Right renal cortex interstitium (tissue), 3 donors: ENCODE measurements at places on chromosomes 16 and 17.

- DNase-seq: no peak
Observed at GRCh38 chr16:55938126-55938525, 63.0 kb upstream of the CES5A start.

GRCh38 chr17:79441356-79442160 is 169.3 kb downstream of the RBFOX3 start:
- DNase-seq: no peak

GRCh38 chr17:45752246-45752645 is 31.9 kb upstream of the CRHR1 start:
- DNase-seq: no peak

DNA sequence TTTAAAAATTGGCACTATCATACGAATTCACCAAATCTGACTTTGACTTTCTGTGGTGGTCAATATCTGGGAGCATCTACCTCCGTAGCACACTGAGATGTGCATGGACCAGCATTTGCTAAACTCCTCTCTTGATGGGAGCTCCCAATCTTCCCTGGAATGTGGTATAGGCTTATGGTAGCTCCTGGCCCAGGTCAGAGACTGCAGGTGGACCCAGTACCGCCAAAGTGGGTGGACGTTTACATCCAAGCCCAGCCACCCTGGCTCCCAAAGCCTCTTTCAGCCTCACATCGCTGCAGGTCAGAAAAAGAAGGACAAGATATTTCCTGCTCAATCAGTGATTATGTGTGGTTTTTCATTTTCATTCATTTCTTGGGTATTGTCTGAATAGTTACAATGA is 43.1 kb upstream of the NKD1 start:
- DNase-seq: no peak

DNA sequence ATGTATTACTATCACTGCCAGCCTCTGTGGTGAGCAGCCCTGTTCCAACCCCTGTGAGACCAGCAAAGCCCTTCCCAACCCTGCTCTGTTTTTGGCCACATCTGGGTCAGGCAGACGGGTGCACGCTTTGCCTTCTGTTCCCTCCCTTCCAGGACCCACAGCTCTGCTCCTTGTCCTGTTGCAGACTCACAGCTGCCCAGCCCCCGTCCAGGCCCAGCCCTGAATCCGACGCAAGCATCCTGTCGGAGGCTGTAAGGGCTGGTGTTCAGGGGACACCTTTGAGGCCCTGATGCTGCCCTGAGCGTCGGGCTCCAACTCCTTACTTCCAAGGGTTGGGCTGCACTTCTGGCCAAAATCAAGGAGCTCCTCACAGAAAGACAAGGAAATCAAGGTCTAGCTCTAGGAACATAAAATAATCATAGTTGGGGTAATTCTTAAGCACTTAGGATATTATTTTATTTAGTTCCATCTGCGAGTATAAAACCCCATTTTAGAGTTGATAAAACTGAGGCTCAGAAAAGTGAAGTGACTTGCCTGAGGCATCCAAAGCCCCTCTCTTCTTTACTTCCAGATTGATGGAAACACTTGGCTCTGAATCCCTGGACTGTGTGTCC is 14.3 kb upstream of the SRCIN1 start:
- no peak for DNase-seq

- no peak for DNase-seq
Observed at GRCh38 chr16:83301971-83302370, 505.8 kb upstream of the HSBP1 start.

GRCh38 chr16:48559462-48560211 is 50.3 kb downstream of the N4BP1 start:
- DNase-seq: no peak

DNA sequence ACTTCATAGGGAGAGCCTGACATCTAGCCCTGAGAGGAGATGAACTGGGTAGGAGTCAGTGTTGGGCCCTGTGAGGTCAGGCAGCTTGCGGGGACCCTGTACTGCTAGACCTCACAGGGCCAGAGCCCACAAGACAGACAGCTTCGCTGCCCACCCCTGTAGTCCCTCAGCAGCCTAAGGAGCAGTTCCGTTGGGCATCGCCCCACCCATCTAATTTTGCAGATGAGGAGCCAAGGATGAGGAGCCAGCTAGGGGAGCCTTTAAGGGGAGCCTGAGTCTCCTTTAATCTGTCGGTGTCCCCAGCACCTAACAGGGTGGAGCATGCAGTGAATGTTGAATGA is 755 bp upstream of the TUFM start:
- DNase-seq: no peak

DNA sequence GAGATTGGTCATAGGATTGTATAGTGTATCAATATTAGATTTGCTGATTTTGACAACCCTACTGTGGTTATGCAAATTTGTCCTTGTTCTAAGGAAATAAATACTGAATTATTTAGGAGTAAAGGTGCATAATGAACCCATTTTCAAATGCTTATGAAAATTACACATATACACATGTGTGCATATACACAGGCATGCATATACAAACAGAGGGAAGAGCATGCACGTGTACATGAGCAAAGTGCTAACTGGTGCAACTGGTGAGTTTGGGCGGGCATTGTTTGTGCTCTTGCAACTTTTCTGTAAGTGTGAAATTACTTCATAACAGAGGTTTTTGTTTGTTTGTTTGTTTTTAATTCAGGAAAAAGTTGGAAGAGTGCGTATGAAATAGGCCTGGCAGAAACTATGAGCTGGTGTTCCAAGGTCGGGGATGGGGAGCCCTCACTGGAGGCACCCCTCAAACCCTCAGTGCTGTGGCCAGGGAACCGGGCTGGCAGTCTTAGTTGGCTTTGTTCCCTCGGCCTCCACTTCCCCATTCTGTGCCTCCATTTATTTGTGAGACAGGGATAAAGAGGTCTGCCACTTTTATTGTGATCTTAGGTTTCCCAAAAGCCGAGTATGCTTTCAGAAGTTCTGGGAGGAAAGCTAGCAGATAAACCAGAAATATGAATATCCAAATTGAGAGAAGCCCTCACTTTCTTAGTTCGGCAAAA is 5.8 kb downstream of the DEXI start:
- DNase-seq: no peak

- DNase-seq: no peak
Observed at GRCh38 chr17:43897831-43898230, 9.5 kb downstream of the MPP2 start.

DNA sequence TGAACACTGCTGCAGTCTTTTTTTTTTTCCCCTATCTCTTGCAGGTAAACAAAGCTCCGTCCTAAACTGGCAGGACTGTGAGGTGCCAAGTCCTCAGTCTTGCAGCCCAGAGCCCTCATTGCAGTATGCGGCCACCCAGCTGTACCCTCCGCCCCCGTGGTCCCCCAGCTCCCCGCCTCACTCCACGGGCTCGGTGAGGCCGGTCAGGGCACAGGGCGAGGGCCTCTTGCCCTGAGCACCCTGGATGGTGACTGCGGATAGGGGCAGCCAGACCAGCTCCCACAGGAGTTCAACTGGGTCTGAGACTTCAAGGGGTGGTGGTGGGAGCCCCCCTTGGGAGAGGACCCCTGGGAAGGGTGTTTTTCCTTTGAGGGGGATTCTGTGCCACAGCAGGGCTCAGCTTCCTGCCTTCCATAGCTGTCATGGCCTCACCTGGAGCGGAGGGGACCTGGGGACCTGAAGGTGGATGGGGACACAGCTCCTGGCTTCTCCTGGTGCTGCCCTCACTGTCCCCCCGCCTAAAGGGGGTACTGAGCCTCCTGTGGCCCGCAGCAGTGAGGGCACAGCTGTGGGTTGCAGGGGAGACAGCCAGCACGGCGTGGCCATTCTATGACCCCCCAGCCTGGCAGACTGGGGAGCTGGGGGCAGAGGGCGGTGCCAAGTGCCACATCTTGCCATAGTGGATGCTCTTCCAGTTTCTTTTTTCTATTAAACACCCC is 13.8 kb downstream of the IL34 start:
- no peak for DNase-seq

DNA sequence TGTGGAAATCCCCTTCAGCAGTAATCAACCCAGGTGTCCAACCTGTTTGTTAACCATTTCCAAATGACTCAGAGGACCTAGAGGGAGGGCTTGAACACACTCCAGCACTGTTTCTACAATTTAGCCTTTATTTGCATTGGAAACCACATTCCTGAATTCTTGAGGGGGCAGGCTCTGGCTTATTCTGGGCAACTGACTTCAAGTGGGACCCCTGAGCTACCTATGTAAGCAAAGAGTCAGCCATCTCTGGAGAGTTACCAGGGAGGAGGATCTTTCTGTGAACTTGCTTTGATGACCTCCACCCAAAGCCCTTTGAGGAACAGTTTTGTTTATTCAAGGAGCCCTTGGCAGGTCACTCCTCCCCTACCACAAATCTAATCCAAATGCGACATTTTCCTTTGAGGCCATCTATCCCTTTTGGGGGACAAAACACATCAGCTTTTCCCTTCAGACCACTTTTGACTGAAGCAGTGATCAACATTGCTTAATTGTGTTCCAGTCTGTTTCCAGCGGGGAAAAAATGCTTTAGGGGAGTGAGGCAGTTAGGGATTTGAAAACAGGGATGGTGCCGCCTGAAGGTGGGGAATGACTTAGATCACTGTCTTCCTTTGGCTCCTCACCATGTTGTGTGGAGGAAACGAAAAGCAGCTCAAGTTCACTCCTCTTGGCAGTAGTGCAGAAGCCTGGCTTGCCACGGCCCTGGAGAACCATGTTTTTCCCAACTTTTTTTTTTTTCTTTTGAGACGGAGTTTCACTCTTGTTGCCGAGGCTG is 46.2 kb downstream of the TUBD1 start:
- no peak for DNase-seq

DNA sequence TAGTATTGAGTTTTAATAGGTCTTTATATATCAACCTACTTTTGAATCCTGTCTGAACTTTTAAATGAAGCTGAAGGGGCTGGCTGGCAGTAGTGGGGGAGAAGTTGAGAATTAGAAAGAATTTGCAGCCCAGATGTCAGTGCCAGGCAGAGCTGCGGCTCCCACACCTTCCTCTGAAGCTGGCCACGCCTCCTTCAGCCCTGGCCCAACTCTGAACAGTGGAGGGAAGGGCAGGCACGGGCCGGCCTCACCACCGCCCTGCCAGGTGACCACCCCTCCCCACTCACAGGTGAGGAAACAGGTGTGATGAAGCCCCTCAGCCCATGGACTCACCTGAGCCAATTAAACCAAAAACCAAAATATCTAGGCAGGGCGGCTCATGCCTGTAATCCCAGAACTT is 87.0 kb downstream of the MGAT5B start:
- DNase-seq: no peak

DNA sequence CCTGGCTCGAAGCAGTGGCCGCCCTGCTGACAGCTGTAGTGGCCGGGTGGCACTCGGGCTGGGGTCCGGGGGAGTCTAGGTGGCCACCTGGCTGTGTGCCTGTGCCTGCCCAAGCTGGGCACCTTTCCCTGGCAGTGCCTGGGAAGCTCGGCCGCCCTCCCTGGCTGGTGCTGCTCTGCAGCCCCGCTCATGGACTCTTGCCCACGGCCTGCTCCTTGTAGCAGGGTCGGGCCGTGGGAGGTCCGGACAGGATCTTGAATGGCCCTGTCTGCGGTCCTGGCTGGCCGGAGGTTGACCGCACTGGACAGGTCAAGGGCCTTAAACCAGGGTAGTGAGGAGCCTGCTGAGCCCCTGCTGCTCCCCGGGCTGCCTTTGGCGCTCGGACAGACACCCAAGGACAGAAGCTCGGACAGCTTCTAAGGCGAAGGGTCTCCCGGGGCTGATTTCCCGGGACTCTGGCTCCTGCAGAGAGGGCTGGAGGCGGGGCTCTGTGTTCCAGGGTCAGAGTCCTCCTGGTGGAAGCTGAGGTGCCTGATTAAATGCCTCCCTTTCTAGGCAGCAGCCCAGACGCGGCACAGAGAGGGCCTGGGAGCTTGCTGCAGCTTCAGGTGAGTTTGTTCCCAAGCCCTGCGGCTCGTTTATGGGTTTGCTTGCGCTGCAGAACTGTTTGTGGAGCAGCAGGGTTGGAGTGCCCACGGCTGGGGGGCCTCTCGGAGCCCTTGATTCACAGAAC is 6.0 kb downstream of the CAPN15 start:
- DNase-seq: no peak

- no peak for DNase-seq
Observed at GRCh38 chr16:84631153-84631466, 13.2 kb upstream of the COTL1 start.

- no peak for DNase-seq
Observed at GRCh38 chr16:50593410-50594150, 45.4 kb downstream of the NKD1 start.

DNA sequence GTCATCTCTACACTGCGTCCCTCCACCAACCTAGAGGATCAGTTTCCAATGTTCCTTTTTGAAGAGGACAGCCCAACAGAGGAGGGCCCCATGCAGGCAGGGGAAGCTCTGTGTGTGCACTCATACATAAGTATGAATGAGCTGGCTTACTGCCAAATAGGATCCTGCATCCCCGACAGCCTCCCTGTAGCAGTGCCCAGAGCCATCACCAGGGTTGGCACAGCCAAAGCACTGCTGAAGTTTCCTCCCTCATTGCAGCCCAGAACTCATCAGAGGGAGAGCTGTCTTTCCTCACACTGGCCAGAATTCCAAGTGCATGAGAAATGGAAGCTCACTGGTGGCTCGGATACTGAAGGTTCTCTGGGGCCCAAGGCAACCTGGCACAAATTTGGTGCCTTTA is 114.4 kb downstream of the ASIC2 start:
- DNase-seq: no peak

GRCh38 chr17:56896968-56897359 is 16.9 kb downstream of the TRIM25 start:
- no peak for DNase-seq

DNA sequence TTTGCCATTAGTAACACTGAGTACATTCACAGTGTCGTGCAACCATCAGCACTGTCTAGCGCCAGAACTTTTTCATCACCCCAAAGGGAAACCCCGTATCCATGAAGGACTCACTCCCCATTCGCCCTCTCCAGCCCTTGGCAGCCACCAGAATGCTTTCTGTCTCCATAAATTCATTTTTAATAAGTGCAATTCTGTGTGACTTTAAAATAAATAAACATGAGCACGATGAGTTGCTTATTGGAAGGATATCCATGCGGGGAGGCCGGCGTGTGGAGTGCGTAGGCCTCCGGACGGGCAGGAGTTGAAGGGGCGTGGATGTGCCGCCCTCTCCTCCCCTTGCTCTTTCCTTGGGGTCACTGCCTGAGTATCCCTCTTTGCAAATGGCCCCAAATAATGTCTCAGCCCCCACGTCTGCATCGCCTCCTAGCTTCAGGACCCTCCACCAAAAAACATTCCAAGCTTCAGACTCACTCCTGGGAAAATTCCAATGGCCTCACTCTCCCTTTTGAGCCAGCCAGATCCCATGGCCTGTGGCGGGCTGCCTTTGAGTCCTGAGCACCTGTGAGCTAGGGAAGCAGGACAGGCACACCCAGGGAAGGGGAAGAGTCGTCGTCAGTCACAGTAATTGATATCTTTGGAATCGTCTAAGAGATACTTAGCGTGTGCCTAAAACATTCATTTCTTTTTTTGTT is 306.3 kb downstream of the SEC14L1 start:
- DNase-seq: no peak

GRCh38 chr17:34721326-34721725 is 141.9 kb downstream of the TMEM132E start:
- no peak for DNase-seq

GRCh38 chr16:85234310-85235204 is 122.3 kb upstream of the CIBAR2 start:
- DNase-seq: peak; percentile 67
